ENCODE measurements at places on chromosomes 12 and 14. TPM values are rescaled to one million over a fixed set of nuclear protein-coding genes. Genes with fewer than 3 reads are reported as not detected.

DNA sequence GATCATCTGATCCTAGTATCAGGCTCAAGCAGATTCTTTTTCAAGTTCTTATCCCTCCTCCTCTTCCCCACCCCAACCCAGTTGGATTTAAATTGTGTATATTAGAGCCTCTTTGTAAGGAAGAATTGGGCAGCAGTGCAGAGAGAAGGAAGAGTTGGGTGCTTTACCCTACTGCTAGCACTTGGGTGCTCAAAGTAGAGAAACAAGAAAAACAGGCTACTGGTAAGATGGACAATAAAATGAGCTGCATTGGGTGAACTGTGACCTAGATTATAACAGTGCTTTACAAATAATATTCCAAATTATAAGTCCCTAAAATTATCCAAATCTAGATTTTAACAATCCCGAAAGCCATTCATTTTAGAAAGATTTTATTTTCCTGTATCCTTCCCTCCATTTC lies 363.4 kb upstream of the GARIN6 start:
- DNase-seq, result no peak

DNA sequence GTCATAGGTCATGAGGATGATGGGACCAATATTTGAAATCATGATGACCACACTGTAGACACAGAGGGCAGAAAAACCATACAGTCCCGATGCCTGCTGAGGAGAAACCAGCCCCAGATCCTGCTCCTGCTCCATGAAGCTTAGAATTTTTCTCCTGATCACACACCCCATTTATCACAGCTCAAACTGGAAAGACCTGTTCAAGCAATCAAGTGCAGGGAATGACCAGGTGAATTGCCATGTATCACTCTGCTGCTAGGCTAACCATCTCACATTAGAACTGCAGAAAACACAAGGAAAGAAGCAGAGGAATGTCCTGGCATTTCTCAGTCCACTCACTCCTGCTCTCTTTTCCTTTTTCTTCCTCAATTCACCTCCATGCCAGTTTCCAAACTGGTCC lies 18.1 kb downstream of the MANSC1 start:
- no peak for DNase-seq

GRCh38 chr14:101599234-101599885 lies 38.1 kb downstream of the DIO3 start:
- no peak for DNase-seq

DNA sequence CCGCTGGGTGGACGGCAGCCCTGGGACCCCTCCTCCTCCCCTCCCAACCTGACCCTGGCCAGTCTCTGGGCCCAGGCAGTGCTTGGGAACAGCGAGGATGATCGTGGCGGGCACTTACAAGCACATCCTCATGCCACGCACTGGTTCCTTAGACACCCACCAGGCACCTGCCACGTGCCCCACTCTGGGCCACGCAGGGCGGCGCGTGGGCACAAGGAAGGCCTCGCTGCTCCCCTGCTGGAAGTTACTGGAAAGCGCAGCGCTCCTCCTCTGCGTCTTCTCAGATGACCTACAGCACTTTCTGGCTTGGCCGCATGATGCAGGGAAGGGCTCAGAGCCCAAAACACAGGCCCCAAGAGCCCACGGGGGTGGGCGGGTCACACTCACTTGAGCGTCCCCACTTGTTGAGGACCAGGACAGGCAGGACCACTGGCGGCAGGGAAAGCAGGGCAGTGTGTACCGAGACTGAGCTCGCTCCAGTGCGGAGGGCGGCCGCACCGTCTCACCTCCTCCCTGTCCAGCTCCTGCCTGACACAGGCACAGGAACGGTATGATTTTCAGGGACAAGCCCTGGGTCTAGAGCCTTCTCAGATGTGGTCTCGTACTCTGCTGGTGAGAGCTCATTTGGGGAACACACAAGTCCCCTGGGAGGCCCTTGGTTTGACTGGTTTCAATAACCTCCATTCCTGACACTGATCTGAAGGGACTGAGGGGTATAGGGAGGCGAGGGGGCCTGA lies 128.3 kb upstream of the EVL start:
- DNase-seq, result no peak

- no peak for DNase-seq
Measured at GRCh38 chr12:47267571-47267970, 187.8 kb upstream of the AMIGO2 start.

DNA sequence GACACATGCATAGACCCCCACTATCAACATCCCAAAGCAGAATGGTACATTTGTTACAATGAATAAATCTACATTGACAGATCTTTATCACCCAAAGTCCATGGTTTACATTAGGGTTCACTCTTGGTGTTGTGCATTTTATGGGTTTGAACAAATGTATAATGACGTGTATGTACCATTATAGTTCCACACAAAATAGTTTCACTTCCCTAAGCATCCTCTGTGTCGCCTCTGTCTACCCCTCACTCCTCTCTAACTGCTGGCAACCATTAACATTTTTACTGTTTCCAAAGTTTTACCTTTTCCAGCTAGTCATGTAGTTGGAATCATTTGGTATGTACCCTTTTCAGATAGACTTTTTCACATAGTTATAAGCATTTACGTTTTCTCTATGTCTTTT lies 69.5 kb upstream of the LMO3 start:
- DNase-seq, result no peak

DNA sequence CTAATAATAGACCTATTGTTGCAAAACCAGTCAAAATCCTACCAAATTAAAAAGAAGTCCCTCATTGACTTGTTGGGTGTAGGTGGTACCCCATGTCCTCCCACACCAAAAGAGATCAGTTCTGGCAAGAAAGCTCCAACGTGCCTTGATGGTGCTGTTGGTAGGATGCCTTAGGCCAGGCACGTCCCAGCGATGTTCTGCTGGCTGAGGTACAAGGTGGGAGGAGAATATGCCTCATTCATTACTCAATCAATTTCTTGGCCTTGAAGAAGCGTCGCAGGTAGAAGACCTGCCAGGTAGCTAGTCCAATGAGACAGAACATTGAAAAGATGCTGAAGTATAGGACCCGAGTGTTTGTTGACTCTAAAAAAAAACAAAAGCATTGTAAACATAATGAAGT lies 7.8 kb upstream of the NEK9 start:
- no peak for DNase-seq

- no peak for DNase-seq
Measured at GRCh38 chr14:104353221-104353920, 215.0 kb downstream of the KIF26A start.

- DNase-seq, result peak; percentile 82
Measured at GRCh38 chr14:63203618-63204406, 431 bp upstream of the RHOJ start.

DNA sequence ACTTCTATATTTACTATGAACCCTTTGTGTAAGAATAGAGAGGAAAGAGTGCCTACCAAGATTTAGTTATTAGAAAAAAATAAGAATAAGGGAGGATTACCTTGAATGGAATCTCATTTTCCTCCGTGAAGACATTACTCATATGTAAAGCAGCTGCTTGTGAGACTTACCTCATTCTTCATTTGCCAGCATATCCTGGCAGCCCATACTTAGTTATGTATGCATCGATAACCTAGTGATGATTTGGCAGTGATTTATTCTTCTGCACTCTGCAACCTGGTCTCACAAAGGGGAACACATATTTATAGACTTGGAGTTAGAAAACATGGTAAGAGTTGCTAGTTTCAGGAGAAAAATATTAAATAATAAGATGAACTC lies 56.8 kb downstream of the LRFN5 start:
- no peak for DNase-seq

DNA sequence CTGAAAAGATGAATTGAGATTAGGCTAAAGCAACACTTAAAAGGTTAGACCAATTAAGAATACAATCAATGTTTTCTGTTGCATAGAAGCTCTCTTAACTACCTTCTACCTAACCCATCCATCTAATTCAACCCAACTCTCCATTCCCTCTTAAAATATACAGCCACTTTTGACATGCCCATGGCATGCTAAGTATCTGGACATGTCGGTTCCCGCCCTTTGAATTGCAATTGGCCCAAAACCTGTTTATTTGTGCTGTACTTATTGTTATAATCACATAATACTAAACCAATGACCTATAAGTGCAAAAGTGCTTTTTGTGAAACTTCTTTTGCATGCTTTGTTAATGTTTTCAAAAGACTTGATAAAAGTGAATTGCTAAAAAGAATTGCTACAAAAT lies 37.6 kb upstream of the APPL2 start:
- no peak for DNase-seq

GRCh38 chr12:118964988-118965387 lies 16.4 kb upstream of the SRRM4 start:
- DNase-seq, result no peak

GRCh38 chr14:29838752-29839151 lies 88.9 kb downstream of the PRKD1 start:
- no peak for DNase-seq

DNA sequence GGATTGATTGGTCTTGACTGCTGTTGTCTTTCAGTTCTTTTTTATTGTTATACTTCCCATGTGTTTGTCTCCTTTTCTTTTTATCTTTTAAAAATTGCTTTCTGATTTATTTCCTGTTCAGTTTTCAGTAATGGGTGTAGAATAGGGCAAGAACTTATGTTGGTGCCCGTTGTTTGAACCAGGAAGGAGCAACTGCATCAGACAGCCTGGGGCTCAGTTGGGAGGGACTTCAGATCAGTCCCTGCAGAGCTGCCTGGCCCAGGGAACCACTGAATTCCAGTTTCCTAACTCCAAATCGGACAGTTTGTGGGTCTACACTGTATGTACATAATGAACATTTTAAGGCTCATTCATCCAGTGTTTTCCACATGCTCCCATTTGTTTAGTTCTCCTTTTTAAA lies 64.9 kb downstream of the FBXO34 start:
- DNase-seq, result no peak

DNA sequence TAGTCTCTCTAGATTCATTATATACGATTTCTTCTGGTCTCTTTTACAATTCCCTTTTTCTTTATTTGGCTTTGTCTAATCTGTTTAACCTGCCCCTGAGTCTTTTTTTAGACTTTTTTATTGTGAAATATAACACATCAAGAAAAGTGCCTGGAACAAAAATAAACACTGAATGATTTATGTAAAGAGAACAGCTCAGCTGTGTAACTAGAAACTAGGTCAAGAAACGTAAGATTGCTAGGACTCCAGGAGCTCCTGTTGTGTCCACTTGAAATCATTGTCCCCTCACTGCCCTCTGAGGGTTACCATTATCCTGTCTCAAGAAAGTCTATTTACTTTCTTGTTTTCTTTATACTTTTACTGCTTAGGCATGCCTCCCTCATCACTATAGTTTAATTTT lies 23.1 kb downstream of the EXD2 start:
- DNase-seq, result peak; percentile 28

- no peak for DNase-seq
Measured at GRCh38 chr14:75643985-75644384, 16.7 kb downstream of the ERG28 start.

- no peak for DNase-seq
Measured at GRCh38 chr12:42779186-42779859, 189.8 kb upstream of the PRICKLE1 start.

- DNase-seq, result no peak
Measured at GRCh38 chr14:64993266-64993930, 6.7 kb downstream of the FNTB start.

DNA sequence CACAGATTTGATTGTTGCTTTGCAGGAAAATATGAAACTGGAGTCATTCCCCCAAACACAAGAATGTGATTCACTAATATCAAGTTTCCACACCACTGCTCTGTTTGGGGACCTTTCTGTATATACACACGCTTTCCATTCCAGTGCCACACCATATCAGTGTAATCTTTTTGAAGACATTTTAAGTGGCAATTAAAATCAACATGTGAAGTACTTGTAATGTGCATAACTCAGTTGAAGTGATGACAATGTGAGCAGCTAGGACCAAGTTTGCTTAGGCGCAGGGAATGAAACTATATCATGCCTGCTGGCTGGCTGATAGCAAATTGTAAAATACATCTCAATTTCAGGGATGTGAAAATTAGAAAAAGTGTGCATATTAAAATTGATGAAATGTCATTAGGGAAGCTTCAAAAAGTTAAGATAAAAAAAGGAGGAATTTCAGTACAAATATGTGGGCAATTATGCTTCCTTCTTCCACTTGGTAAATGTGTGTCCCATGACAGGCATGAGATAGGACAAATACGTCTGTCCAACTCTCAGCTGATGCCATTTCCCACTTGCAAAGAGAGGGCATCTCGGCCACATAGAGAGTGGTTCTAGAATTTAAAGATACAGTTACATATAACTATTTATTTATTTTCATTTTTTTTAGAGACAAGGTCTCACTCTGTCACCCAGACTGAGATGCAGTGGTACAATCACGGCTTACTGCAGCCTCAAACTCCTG lies 43.7 kb downstream of the HSPB8 start:
- DNase-seq, result no peak

GRCh38 chr12:95164656-95165055 lies 52.6 kb downstream of the FGD6 start:
- no peak for DNase-seq

DNA sequence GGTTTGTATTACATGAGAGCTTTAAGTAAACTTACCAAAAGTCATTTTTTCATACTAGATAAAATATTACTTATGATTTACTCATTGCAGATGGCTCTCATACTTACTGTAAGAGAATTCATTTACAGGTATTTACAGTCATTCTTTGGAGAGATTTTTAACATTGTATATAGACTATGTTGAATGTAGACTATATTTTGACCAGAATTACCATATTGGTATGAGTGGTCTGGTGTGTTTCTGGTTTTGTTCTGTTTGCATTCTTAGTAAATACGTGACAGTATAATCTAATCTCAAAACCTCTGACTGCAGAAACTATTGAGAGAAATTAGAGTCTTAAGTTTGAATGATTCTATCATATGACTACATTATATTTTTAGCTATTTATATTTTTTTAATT lies 91.1 kb downstream of the USP15 start:
- DNase-seq, result no peak

DNA sequence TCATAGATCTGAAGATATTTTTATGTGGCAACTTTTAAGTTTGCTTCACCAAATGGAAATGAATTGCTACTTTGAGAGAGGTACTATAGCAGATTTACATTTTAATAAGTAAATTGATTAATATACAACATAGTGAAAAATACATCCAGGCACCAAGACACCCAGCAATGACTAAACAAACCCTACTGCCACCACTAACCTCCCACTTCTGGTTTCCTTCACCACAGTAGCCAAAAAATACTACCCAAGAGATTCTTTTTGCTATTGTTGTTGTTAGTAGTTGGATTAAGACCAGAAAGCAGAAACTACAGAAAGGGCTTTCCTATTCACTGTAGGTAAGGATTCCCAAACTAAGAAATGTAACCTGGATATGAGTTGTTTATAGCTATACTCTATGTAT lies 54.1 kb downstream of the COCH start:
- no peak for DNase-seq

TDRD9 gene
- polyA plus RNA-seq, result 1.5 TPM

SLC6A13 gene
- polyA plus RNA-seq, result 47.9 TPM

SMAGP gene
- polyA plus RNA-seq, result 19.9 TPM

BCAT1 gene
- 56.6 TPM for polyA plus RNA-seq

CLEC2A gene
- not detected for polyA plus RNA-seq

GPRC5A gene
- 8.4 TPM for polyA plus RNA-seq

VSIG10 gene
- polyA plus RNA-seq, result 20.5 TPM

TAS2R7 gene
- polyA plus RNA-seq, result not detected

PTPRB gene
- 23.2 TPM for polyA plus RNA-seq

CYP27B1 gene
- 1.5 TPM for polyA plus RNA-seq

RAB21 gene
- 73.7 TPM for polyA plus RNA-seq

KCNK13 gene
- 0.38 TPM for polyA plus RNA-seq

Measured in right renal pelvis (tissue), 4 donors.